ENCODE measurements at places on chromosomes 11 and 22.

DNA sequence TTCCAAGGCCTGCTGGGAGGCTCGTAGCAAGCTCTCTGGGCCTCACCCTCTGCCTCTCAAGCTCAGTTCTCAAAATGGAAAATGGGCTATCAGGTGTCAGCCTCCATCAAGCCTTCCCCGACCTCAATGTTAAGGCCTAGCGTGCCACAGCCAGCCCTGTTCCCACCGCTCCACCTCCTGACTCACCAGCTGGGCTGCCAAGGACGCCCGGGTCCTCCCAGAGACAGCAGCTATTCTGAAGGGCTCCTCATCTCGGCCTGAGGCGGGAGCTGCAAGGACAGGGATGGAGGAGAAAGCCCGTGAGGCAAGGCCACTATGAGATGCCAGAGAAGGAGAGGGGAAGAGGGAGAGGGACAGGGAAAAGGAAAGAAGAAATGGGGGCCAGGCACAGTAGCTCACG is 19.9 kb downstream of the ARAP1 start:
- no peak for DNase-seq

DNA sequence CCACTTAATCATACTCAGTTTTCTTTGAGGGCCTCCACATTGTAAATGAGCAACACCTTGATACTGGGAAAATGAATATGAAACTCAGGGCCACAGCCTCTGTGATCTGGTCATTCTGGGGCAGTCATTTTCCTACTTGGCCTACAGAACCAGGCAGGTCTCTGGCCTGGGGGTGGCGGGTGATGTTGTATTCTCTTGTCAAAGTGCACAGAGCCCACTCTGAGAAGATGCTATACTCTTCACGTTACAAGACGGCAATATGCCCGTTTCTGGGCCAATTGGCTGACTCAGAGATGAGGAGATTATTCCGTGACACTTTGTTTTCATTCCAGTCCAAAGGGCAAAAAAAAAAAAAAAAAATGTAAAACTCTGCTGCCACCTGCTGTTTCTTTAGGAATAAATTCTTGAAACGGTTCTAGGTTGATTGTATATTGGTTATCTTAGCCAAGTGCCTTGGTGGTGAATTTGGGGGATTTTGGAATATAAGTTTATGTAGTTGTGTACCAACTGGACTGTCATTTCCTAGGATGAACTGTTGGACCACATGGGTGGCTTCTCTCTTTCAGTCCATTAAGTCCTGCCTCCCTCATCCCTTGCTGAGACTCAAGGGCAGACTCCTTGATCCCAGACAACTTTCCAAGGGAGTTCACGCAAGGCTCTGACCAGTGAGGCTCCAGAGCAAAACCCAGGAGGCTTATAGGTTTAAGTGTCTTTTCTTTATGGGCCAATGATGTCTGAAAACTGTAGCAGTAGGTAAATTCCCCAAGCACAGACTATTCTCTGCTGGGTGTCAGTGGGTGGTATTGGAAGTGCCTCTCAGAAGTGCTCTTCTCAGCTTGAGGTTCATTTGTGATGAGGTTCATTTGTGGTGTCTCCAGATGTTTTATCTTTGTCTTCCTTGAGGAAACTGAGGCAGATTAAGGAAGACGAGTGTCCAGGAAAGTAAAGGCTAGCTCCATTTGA is 18.2 kb downstream of the ADM start:
- peak; percentile 84 for DNase-seq

GRCh38 chr11:10114593-10115404 is 179.2 kb downstream of the SBF2 start:
- DNase-seq, result no peak

DNA sequence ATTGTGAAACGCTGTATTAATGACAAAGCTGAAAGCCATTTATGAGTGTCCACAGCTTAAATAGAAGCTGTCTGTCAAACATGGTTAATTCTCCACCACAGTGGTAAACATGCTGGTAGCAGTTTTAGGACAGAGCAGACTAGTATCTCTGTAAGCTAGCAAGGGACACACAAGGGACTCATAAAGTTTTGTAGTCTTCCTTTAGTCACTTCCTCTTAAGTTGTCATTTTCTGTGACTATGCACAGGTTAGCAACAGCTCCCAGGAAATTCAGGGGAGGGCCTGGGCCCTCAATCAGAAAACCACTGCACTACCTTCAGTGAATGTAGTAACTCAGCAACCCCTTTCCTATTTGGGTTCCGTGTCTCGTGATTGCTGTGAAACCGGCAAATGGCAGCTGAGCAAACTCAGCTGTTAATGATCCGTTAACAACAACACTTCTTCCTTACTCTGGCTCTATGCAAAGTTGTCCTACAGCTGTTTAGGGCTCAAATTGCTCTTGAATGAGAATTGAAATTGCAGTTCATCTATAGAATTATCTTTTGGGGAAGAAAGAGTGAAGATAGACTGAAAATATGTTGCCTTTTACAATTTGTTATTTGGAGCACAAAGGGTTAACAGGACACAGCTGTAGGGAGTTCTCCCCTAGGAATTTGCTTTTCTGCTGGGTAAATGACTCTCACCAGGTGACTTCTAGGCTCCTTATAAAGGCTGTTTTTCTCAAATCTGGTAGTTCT is at the start of gene MMP26:
Gene MMP26 (plus strand): TSS at position 731 of the 736 bp plus-strand sequence.
- DNase-seq, result no peak

Measured in SK-N-DZ (cell line).